Omental fat pad (tissue), 4 donors: ENCODE measurements at places on chromosomes 7 and 10. TPM values are rescaled to one million over a fixed set of nuclear protein-coding genes. Genes with fewer than 3 reads are reported as not detected.

CYP26C1 gene
- 0.13 TPM for total RNA-seq

PNLIP gene
- total RNA-seq = not detected

ATP6V0A4 gene
- not detected for total RNA-seq

DNA sequence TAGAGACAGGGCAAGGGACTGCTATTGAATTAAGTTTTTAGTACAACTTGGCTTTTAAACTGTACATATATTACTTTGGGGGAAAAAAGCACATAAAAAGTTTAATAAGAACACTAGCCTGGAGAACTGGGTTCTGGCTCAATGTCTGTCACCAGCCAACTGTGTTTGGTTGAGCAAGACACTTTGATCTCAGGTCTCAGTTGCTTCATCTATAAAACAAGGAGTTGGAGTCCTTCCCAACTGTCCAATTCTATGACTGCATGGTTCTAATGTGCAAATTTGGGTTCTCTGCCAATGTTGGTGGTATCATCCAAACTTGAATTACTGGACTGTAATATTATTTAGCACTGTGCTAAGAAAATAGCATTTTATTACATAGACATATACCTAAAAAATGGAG, 50.3 kb downstream of the ATXN7L1 start:
- no peak for DNase-seq

NUTM2A gene
- total RNA-seq = 1.4 TPM

MRPS33 gene
- 16.0 TPM for total RNA-seq

DNA sequence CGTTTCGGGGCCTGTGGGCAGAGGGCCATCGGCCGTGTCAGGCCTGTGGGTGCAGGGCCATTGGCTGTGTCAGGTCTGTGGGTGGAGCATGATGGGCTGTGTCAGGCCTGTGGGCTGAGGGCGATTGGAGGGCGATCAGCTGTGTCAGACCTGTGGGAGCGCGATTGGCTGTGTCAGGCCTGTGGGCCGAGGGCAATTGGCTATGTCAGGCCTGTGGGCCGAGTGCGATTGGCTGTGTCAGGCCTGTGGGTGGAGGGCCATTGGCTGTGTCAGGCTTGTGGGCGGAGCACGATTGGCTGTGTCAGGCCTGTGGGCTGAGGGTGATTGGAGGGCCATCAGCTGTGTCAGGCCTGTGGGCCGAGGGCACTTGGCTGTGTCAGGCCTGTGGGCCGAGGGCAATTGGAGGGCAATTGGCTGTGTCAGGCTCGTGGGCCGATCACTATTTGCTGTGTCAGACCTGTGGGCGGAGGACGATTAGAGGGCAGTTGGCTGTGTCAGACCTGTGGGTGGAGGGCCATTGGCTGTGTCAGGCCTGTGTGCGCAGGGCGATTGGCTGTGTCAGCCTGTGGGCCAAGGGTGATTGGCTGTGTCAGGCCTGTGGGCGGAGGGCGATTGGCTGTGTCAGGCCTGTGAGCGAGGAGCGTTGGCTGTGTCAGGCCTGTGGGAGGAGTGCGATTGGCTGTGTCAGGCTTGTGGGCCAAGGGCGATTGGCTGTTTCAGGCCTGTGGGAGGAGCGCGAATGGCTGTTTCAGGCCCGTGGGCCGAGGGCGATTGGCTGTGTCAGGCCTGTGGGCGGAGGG, 54.1 kb downstream of the DYNC2I1 start:
- no peak for DNase-seq

TMEM213 gene
- not detected for total RNA-seq

DNA sequence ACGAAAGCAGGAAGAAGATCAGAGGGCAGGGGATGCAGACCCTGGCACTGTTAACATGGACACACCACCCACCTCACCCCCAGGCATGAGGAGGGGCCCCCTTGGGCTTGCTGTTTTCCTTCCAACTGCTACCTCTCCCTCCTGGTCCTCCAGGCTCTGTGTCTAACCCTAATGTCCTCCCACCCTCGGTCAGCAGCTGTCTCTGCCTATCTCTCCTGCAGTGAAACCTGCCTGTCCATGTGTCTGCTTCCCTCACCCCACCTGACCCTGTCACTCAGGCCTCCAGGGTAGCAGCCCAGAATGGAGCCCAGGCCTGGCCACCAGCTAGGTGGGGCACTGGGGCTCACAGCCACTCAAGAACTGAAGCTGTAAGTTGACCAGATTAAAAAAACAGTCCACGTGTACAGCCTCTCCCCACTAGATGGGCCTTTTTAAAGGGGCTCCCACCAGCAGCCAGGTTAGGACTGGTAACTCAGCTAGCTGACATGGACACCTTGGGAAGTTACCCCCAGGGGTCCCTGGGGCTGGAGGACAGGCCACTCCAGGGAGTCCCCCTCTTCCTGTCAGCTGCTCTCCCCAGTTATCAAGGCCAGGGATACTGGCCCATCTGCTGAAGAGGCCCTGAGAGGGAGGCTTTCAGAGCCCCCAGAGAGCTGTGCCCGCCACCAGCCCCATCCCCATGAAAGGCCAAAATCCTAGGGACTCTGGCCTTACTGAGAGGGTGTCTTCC, 1.5 kb downstream of the SMARCD3 start:
- DNase-seq = no peak

SFTPA1 gene
- total RNA-seq = not detected

TMEM225B gene
- total RNA-seq = 1.8 TPM

DNA sequence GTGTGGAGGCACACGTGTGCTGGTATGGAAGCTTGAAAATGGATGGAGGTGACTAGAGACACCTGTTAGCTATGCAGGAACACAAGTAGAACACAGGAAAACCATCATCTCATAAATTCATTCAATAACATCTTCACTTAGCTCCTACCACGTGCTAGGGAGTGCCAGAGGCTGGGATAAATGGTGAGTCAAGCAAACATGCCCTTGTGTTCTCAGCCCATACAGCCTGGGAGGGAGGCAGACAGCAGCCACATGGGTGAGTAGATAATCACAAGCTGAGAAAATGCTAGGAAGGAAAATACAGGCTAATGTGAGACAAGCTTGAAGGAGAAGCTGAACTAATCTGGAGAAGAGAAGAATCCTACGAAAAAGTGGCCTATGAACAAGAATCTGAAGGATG, 468.0 kb upstream of the ZMIZ1 start:
- DNase-seq = no peak

DNA sequence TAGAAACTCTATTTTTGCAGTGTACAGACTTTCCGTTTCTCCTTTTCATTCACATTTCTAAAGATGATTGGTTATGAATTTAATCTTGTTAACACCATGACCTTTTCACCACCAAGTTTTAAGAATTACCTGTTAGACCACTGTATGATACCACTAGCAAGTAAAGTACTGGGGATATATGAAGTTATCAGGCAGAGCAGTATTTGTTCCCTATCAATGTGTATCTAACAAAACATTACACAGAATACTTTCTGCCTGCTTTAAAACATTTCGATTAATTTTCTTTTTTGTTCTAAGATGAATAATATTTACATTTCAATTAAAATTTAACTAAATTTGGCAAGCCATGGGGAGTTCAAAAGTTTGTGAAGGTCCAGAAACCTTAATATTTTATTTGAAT, 49.9 kb upstream of the AHR start:
- no peak for DNase-seq

DNA sequence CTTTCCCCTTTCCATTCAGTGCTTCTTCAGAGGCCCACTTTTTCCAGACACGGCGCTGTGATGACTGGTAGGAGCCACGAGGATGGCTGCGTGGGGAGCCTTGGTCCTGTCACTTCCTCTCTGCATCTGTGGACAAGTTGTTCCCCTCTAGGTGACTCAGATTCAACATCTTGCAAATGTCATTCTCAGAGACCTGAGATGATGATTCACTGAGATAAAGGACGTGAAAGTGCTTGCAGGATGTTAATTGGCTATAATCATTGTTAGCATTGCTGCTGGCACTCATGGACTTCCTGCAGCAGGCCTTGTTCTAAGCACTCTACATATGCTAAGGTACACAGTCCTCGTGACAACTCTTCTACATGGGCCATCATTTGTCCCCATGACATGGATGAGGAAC, 489.8 kb upstream of the ZMIZ1 start:
- DNase-seq = no peak

SLC13A1 gene
- not detected for total RNA-seq

DNA sequence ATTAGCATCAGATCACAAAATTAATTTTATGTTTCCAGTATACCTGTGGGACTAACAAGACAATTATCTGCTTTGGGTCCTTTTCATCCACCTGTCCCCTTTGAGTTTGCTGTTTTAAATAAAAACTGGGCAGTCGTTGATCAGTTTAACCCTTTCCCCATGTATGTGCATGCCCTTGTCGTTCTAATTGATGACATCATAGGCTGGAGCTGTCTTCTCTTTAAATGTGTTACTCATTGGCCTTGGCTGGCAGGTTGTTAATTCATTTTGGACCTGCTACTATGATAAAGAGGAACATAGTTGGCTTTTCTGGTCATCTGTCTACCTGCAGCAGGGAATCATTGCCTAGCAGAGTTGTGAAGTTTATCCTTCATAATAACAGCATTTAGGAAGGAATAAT, 53.8 kb downstream of the TASOR2 start:
- DNase-seq = no peak

- DNase-seq = no peak
Observed at GRCh38 chr10:48291190-48291589, 15.3 kb upstream of the MAPK8 start.

- DNase-seq = no peak
Observed at GRCh38 chr10:116800286-116800929, 48.9 kb upstream of the ENO4 start.
